Iris pigment epithelial cell (primary cell): ENCODE measurements at places on chromosomes 1 and 21.

DNA sequence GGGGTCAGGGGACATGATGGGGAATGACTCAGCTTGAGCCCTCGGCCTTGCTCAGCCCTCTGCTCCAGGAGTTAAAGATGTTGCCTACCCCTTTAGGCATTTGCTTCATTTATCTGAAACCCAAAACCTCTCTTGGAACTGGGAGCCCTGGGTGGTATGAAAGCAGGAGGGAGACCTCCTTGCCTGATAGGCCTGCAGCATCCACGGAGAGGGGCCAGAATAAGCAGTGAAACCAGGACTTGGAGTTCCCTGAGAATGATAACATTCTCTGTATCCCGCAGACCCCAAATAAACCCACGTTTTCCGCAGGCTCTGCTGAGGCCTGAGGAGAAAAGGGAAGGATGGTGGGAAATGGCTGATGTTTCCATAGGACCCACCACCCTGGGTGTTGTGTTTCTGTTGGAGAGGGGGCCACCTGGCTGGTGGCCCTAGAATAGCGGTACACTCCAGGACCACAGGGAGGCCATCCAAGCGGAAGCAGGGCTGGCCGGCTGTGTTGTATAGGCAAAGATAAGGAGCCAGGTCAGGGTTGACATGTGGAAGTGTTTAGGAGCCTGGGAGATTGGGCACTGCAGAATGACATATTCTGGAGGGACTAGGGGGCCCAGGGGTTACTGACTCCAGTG, 77.4 kb downstream of the FOXD2 start:
- no peak for DNase-seq

DNA sequence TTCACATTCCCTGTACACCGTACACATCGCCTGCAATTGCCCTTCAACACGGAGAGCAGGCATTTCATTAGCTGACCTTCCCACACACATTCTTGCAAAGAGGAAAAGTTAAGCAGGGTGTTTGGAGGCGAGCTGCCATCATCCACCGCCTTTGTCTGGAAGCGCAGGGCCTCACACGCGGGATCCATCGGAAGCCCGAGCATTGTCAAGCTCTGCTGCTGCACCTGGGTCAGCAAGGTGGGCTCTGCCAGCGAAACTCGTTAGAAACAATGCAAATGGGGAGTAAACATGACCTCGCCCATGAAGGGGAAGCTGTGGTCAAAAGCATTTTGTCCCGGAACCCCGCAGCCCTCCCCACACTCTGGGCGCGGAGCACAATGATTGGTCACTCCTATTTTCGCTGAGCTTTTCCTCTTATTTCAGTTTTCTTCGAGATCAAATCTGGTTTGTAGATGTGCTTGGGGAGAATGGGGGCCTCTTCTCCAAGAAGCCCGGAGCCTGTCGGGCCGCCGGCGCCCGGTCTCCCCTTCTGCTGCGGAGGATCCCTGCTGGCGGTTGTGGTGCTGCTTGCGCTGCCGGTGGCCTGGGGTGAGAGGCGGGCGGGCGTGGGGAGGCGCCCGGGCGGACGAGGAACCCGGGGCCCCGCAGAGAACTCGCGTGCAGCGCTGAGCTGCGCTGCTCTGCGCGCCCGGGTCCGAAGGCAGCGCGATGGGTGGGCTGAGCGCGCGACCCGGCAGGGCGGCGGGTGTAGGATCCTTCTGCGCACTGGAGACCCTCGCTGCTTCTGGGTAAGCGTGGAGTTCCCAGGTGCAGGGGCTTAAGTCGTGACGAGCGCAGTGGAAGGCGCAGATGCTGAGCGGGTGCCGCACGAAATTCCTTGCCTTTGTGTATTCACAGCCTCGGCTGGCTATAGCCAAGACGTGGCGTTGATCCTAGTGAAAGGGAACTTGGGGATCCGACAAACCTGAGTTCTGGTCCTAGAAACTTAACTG, at the start of gene CR1:
CR1 (plus strand) TSS at position 357 of the 992 bp plus-strand sequence; CDS start at position 468, 111 bp downstream.
- DNase-seq: no peak

DNA sequence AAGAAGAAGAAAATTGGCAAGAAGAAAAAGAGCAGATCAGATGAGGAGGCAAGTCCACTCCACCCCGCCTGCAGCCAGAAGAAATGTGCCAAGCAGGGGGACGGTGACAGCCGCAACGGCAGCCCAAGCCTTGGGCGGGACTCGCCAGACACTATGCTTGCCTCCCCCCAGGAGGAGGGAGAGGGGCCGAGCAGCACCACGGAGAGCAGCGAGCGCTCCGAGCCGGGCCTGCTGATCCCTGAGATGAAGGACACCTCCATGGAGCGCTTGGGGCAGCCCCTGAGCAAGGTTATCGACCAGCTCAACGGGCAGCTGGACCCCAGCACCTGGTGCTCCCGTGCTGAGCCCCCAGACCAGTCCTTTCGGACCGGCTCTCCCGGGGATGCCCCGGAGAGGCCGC, 9.0 kb upstream of the SLC25A34 start:
- DNase-seq: no peak

GRCh38 chr1:91278754-91279153, 125.9 kb downstream of the HFM1 start:
- peak; percentile 26 for DNase-seq

- no peak for DNase-seq
Observed at GRCh38 chr21:42395905-42396651, at the start of gene TMPRSS3. Gene TMPRSS3, minus strand, starts transcription at chr21:42396052. Its CDS starts 635 bp downstream, at chr21:42395417.
